Stimulated activated CD4-positive, alpha-beta T cell treated with anti-CD3 and anti-CD28 coated beads, Interleukin-4, amount 100 ng/mL, for 48 hours (primary cell): ENCODE measurements at places on chromosomes 2 and 18.

- DNase-seq, result no peak
Observed at GRCh38 chr2:160970052-160970965, 189.9 kb upstream of the TANK start.

DNA sequence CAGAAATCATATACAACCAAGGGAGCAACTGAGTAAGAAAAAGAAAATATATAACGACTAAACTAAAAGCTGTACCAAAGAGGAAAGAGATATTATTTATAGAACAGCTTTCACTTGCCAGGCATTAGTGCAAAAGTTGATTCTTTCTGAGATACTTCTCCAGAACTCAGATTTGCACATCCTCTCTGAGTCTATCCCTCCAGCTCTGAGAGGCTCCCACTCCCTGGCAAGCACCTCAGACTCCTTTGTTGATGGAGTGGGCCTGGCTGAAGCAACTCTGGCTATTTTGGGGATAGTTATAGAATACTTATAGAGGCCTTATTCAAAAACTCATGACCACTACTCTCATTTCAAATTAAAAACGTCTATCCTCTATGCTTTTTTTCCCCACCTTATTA is 501.6 kb upstream of the TNP1 start:
- no peak for DNase-seq

- no peak for DNase-seq
Observed at GRCh38 chr2:117976581-117976980, 37.3 kb downstream of the CCDC93 start.

DNA sequence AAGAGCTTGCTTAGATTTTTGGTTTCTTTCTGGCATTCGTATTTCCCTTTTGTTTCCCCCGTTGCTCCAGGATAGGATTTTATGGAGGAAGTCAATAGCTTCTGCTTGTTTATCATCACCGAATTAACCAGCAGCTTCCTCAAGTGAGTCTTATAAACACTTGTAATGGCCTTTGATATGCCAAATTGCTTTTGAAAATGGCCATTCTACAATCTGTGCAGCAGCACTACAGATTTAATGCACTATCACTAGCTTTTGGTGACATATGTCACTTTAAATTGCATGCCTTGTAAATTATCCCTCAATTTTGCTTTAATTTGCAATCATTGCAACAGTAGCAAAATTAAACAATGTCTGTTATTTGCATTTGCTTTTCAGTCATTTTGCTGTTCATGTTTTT is 774.7 kb downstream of the METTL4 start:
- no peak for DNase-seq

GRCh38 chr2:215728504-215729065 is 284.8 kb downstream of the MREG start:
- DNase-seq, result no peak

GRCh38 chr2:3324404-3325281 is 53.0 kb downstream of the EIPR1 start:
- DNase-seq, result no peak

GRCh38 chr2:176092270-176093144 is at the start of gene HOXD13:
Gene HOXD13 (plus strand): TSS chr2:176092721. CDS start chr2:176092891, 170 bp downstream.
- DNase-seq, result no peak

DNA sequence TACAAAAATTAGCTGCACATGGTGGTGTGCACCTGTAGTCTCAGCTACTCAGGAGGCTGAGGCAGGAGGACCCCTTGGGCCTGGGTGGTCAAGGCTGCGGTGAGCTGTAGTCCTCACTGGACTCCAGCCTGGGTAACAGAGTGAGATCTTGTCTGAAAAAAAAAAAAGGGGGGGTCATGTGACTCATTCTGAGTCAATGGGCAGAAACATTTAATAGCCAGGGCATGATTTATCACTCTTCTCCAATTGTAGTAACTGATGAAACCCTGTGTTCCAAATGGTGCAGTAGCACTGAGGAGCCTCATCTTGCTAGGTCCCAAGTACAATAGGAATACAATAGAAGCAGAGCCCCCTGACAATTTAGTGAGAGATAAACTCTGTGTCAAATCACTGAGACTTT is 78.9 kb upstream of the CCDC68 start:
- no peak for DNase-seq
